ENCODE measurements at places on chromosomes 2 and 18.

DNA sequence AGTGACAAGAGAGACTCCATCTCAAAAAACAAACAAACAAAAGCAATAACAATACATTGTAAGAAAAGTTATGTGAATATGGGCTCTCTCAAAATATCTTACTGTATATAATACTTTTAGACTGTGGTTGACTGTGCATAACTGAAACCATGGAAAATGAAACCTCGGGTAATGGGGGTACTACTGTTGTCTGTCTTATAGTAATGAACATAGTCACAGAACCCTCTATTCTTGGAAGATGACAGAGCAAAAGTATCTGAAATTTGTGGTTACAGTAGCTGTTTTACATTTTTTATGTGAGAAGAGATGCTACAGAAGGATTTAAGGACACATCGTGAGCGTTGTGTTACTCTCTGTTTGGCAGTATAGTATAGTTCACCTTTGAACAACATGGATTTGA lies 60.5 kb downstream of the MAP4K4 start:
- DNase-seq = no peak

DNA sequence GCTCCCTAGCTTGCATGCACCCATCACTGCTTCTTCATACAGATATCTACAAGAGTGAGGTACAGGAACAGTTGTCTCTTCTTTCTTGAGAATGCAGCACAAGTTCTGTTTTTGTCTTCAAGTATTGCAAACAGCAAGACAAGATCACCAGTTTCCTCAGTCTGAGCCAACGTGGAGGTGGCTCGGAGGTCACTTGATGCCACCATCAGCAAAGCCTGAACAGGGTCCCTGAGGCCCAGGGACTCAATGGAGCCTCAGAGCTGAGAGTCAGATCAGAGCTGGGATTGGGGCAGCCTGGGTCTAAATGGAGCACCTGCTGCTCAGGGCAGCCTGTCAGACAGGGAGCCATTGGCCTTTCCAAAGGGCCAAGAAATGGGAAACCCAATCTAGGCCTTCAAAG lies 290.7 kb upstream of the ID2 start:
- no peak for DNase-seq

GRCh38 chr2:215590010-215590745 lies 154.3 kb upstream of the FN1 start:
- no peak for DNase-seq

GRCh38 chr2:187415449-187415848 lies 32.6 kb downstream of the CALCRL start:
- DNase-seq = no peak

DNA sequence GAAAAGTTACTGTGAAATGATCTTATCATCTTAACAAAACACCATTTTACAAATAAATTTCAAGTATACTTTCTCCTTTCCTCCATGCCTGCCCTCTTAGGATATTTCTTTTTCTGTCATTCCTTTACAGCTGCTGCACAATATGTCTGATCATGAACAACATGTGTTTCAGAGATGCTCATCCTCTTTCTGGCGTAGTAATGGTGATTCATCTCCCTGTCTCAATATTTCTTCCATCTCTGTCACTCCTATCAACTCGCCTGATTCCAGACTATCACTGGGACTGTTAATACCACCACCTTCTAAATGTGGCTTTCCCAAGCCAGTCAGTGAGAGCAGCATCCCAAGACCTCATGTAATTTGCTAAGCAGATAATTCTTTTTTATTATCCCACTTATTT lies 290.5 kb downstream of the GULP1 start:
- no peak for DNase-seq

- no peak for DNase-seq
Observed at GRCh38 chr2:26519396-26520147, 41.6 kb upstream of the OTOF start.

DNA sequence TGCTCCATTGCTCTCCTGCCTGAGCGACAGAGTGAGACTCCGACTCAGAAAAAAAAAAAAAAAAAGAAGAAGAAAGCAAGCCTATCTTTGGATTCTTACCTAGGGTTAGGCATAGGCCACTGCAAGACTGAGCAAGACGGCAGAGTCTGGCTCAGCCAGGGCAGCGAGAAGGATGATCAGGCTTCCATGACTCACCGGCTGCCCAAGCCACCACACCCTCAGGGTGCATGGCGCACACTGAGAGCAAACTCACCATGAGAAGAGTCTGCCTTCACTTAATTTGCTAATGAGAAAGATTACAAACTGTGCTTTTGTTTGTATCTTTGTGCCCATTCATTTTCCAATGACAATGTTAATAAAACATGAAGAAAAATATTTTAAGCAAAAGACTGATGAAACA lies 8.2 kb downstream of the FAM110C start:
- DNase-seq = no peak

- no peak for DNase-seq
Observed at GRCh38 chr2:15840148-15840547, 100.2 kb upstream of the MYCN start.

GRCh38 chr2:102141011-102141943 lies 1.3 kb upstream of the IL1R1 start:
- DNase-seq = no peak

GRCh38 chr2:104402825-104403224 lies 451.1 kb upstream of the POU3F3 start:
- DNase-seq = no peak

DNA sequence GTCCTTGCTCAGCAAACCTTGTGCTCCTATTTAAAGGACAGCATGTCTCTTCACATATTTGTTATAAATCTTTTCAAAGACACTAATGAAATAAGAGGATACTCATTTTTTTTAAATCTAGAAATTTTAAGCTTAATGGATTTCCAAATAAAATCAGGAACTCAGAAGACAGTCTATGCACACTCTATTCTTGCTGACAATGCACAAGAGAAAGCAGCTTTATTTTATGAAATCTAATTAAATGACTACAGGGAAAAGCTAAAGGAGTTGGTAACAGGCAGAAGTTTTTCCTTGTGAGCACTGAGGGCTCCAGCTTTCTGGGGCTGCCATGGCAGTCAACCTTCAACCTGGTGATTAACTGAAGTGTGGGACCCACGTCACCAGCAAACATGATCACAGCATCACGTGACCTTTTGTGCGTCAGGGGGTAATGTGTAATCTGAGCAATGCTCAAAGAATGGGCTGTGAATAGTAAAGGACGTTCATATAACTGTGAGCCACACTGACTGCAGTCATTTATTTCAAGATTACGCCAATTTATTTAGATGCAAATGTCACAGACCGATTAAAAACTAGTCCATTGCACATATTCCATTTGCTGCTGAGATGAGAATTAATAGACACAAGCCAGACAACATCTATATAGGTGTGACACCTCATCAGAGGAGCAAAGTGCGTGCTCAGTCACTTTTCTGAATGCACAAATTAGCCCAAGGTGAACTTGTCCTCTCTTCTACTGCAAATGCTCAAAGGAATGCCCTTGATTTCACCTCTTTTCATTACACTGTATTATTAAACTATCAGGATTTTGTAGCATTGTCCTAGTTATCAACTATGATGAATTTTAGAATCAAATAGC lies 11.6 kb upstream of the DNER start:
- DNase-seq = no peak

- DNase-seq = no peak
Observed at GRCh38 chr2:44118257-44118656, 50.4 kb upstream of the PPM1B start.

DNA sequence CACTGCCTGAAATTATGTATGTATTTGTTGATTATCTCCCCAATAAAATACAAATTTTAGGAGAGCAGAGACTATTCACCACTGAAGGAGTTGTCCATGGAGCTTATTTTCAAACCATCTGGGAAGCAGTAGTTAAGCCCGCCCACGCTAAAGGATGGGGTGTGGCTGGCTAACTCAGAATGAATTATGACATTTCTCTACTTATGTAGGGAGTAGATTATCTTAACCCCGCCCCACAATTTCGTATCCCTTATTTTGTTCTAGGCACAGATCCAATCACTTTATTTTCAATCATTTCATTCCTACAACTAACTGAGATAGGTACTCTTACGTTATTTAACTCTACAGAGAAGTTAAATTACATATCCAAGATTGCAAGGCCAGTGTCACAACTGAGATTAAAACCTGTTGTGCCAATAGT lies 1.4 kb upstream of the LAPTM4A start:
- no peak for DNase-seq

DNA sequence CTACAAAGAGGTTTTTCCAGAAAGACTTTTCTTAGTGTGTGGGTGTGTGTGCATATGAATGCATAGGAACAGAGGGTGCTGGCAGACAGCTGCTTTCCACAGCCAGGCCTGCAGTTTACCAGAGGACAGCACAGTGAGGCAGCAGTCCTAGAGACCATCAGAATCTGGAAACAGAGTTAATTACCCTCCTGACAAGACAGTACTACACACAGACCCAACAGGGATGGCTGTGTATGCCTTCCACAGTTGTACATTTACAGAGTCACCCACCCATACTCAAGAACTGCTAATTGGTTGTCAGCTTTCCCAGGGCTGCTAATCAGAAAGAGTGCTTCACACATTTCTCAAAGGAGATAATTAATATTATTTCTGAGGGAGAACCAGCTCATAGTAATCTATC lies 104.7 kb downstream of the FEZ2 start:
- no peak for DNase-seq

DNA sequence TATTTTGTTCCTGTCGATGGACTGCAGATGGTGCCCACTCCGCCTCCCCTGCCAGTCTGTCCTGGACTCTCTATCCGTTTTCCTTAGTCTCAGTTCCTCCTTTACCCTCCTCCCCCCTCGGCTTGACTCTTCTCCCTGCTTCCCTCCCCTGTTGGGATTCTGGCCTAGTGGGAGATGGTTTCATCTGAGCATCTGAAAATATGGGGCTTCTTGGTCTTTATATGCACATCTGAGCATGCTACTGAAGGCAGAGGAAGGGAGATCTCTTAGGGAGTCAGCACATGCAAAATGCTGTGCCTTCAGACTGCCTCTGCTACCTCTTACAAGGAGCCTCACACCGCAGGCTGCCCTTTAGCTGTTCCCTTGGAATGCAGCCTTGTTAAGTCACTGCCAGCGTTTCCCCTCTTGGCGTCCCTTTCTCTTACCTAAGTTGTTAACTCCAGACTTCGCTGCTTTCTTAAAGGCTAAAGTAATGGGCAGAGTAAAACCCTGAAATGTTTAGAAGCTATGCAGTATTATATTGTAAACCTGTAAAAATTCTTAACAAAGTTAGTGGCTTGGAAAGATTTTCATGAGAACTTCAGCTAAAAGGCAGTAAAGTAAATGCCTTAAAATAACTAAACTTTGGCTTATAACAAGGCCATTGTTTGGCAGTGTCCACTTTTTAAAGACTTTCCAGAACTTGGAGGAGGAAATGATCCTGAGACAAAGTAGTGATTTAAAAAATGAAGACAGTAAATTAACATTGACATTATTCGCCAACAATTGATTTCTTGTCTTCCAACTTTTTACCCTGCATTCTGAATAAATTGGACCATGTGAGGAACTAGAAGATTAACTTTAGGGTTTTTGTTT lies 49.8 kb downstream of the LDLRAD4 start:
- no peak for DNase-seq

- no peak for DNase-seq
Observed at GRCh38 chr2:218518876-218519275, 49.3 kb downstream of the USP37 start.

- no peak for DNase-seq
Observed at GRCh38 chr2:69103419-69103818, 90.4 kb downstream of the ANTXR1 start.

- DNase-seq = no peak
Observed at GRCh38 chr2:127792805-127793204, 18.2 kb downstream of the WDR33 start.

DNA sequence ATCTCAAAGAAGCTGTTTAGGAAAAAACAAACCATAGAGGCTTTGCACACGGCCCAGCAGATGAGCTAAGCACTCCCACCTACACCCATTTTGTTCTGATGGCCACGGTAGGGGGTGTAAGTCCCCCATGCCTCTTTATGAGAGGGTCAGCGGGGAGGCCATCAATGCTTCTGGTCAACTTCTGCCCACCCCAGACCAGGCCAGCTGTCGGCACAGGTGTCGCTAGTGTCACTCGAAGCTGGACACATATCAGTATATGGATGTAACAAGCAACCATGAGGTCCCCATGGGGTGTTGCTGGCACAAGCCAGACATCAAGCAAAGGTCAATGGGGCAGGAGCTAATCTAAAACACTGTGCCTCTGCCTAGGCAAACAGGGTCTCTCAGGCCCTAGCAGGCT lies 23.7 kb upstream of the SLC35F6 start:
- DNase-seq = no peak

DNA sequence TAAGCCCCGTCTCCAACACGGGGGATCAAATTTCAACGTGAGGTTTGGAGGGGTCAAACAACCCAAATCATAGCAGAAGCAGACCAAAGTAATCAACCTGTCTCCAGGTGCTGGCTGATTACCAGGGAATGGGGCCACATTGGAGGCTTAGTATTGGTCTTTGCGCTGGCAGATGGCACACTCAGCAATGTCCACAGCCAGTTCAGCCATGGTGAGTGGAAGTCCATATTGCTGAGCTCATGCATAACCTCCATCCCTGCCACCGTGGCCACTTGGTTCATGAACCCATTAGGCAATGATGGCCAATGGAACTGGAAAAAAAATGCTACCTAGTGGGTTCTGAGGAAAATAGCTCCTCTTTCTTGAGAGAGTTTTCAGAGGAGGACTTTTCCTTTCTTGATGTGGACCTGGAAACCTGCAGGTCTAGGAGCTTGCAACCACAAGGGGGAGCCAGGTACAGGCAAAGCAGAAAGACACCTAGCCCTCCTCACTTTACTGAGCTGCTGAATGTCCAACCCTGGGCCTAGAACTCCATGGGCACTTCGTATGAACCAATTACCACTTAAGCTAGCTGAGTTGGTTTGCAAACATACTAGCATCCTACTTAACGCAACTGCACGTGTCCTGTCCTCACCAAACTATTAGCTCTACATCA lies 128.0 kb upstream of the GYPC start:
- peak; percentile 57 for DNase-seq

GRCh38 chr2:74099835-74100234 lies 47.9 kb downstream of the BOLA3 start:
- no peak for DNase-seq

DNA sequence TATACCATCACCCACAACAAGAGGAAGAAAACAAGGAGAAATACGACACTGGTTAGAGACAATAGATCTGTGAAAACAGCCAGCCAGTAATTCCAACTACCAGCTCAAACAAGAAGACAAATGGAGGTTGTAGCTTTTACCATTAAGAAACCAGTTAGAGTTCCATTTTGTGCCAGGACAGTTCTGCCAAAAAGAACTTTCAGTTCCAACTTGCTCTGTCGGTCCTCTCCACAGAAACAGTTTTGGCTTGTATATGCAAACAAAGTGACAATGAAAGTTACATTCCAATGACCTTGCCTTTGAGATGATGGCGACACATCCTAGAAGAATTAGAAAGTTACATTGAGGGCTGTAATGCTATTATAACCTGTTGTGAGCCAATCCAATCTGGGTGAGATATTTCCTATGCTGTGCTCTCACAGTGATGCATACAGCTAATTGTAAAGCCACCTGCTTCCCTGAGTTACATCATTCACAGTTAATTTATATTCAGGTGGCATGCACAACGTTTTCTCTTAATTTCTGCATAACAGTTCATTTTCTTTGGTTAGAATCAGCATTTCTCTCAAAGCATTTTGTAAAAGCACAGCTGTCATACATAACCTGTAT lies 1378.4 kb upstream of the PIK3C3 start:
- no peak for DNase-seq

GRCh38 chr2:169200756-169201155 lies 131.4 kb downstream of the DHRS9 start:
- DNase-seq = no peak

- DNase-seq = no peak
Observed at GRCh38 chr2:149745396-149746230, 158.0 kb upstream of the MMADHC start.

- DNase-seq = no peak
Observed at GRCh38 chr2:66426244-66427111, 8.4 kb upstream of the MEIS1 start.

- no peak for DNase-seq
Observed at GRCh38 chr2:157625296-157625695, 3.4 kb downstream of the ACVR1C start.
